Epithelial cell of proximal tubule (primary cell): ENCODE measurements at places on chromosomes 12 and 14. TPM values are rescaled to one million over a fixed set of nuclear protein-coding genes. Genes with fewer than 3 reads are reported as not detected.

ADGRD1 gene
- total RNA-seq, result not detected in 2 replicates

KRT73 gene
- total RNA-seq, result not detected in 2 replicates

RAD51AP1 gene
- 36.8 and 62.7 TPM in 2 replicates for total RNA-seq

SOCS4 gene
- 11.9 and 13.0 TPM in 2 replicates for total RNA-seq

LRRC10 gene
- total RNA-seq, result not detected in 2 replicates

KRT2 gene
- total RNA-seq, result not detected in 2 replicates

RNASE3 gene
- total RNA-seq, result not detected in 2 replicates

KLHDC1 gene
- 0.17 and 0.22 TPM in 2 replicates for total RNA-seq

CPNE6 gene
- not detected in 2 replicates for total RNA-seq

CDK2 gene
- 62.0 and 81.2 TPM in 2 replicates for total RNA-seq

MYL6B gene
- total RNA-seq, result 119 and 133 TPM in 2 replicates

RGS6 gene
- total RNA-seq, result not detected in 2 replicates

NINJ2 gene
- total RNA-seq, result 1.1 TPM in 1 of 2 replicates, not detected in the other

ORAI1 gene
- 19.4 and 20.1 TPM in 2 replicates for total RNA-seq

P3H3 gene
- 19.1 and 30.4 TPM in 2 replicates for total RNA-seq

FAM186B gene
- 0.07 TPM in 1 of 2 replicates, not detected in the other for total RNA-seq

PPHLN1 gene
- total RNA-seq, result 73.8 and 76.2 TPM in 2 replicates

TMEM229B gene
- 0.14 and 2.2 TPM in 2 replicates for total RNA-seq

CLEC9A gene
- not detected in 2 replicates for total RNA-seq

KLRC1 gene
- total RNA-seq, result not detected in 2 replicates

TAS2R9 gene
- not detected in 2 replicates for total RNA-seq

MYF5 gene
- not detected in 2 replicates for total RNA-seq

PARPBP gene
- 8.2 and 24.7 TPM in 2 replicates for total RNA-seq

DUSP16 gene
- total RNA-seq, result 14.8 and 19.3 TPM in 2 replicates

GALNT6 gene
- total RNA-seq, result 32.4 and 72.7 TPM in 2 replicates

HPD gene
- 0.12 TPM in 1 of 2 replicates, not detected in the other for total RNA-seq

TIMELESS gene
- total RNA-seq, result 30.2 and 35.0 TPM in 2 replicates

SERPINA4 gene
- total RNA-seq, result not detected in 2 replicates

RTN1 gene
- total RNA-seq, result 0.35 and 0.51 TPM in 2 replicates

INTS13 gene
- 33.6 and 42.6 TPM in 2 replicates for total RNA-seq

ART4 gene
- total RNA-seq, result 0.14 TPM in 1 of 2 replicates, not detected in the other

PIGH gene
- total RNA-seq, result 13.9 and 19.9 TPM in 2 replicates

ANKS1B gene
- 0.46 TPM in 1 of 2 replicates, not detected in the other for total RNA-seq

ANAPC5 gene
- total RNA-seq, result 79.7 and 158 TPM in 2 replicates

BHLHE41 gene
- total RNA-seq, result 1.3 and 5.2 TPM in 2 replicates

CCDC177 gene
- total RNA-seq, result not detected in 2 replicates

KRT75 gene
- total RNA-seq, result not detected in 2 replicates

MARCHF9 gene
- total RNA-seq, result 4.5 and 4.7 TPM in 2 replicates

FLRT2 gene
- 0.07 and 0.17 TPM in 2 replicates for total RNA-seq

ZNF605 gene
- 3.7 and 5.1 TPM in 2 replicates for total RNA-seq

KCNC2 gene
- not detected in 2 replicates for total RNA-seq

HELB gene
- 2.0 TPM in 2 replicates for total RNA-seq

FBXO34 gene
- 14.8 and 21.3 TPM in 2 replicates for total RNA-seq

CD27 gene
- not detected in 2 replicates for total RNA-seq

BCL2L2 gene
- 10.7 and 13.3 TPM in 2 replicates for total RNA-seq

HOXC10 gene
- 9.5 and 15.7 TPM in 2 replicates for total RNA-seq

BCDIN3D gene
- 1.7 and 7.1 TPM in 2 replicates for total RNA-seq

TSPAN8 gene
- total RNA-seq, result 3.8 TPM in 1 of 2 replicates, not detected in the other

NR1H4 gene
- not detected in 2 replicates for total RNA-seq

ADAMTS20 gene
- under 0.01 and 0.06 TPM in 2 replicates for total RNA-seq

VPS33A gene
- 15.1 and 23.4 TPM in 2 replicates for total RNA-seq

DDX47 gene
- total RNA-seq, result 106 and 110 TPM in 2 replicates

CIROP gene
- not detected in 2 replicates for total RNA-seq

TMEM121 gene
- 3.5 and 5.6 TPM in 2 replicates for total RNA-seq

RPS6KA5 gene
- 3.6 and 3.7 TPM in 2 replicates for total RNA-seq
